Pancreas (tissue), 10 donors: ENCODE measurements at places on chromosomes 7 and 10. TPM values are rescaled to one million over a fixed set of nuclear protein-coding genes. Genes with fewer than 3 reads are reported as not detected.
A peak's percentile ranks its signal among the peaks of the same experiment; 100 is the strongest.

DNA sequence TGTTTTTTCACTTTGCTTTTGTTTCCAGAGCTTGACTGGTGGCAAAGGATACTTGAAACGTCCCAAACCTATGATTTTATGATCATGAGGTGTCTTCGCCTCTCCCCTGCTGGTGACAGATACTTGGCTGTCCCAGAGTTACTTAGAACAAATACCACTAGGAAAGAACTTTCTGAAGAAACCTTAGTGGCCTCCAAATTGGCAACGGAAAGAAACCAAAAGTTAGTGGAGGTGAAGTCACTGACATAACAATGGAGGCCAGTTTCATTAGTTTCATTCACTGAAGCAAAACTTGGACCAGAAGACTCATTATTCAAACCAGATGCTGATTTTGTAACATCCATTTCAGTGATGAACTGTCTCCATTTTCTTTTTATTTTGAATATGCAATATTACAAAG lies 68.6 kb downstream of the JAZF1 start:
- no peak overlapping the region for H3K4me3 ChIP-seq
- no peak for DNase-seq
- H3K36me3 ChIP-seq, result no peaks in the 10 kb centered on the region
- H3K4me1 ChIP-seq, result no peaks in the 10 kb centered on the region
- no peaks in the 10 kb centered on the region for H3K27me3 ChIP-seq

- no peaks in the 10 kb centered on the region for H3K27me3 ChIP-seq
- H3K36me3 ChIP-seq, result no peaks in the 10 kb centered on the region
- no peak overlapping the region for H3K27ac ChIP-seq
Observed at GRCh38 chr10:101453318-101453717, 99.4 kb downstream of the BTRC start.

- no peak for DNase-seq
- no peak overlapping the region for H3K27ac ChIP-seq
- no peaks in the 10 kb centered on the region for H3K36me3 ChIP-seq
- no peaks in the 10 kb centered on the region for H3K4me1 ChIP-seq
- H3K4me3 ChIP-seq, result no peak overlapping the region
Observed at GRCh38 chr10:98039690-98040381, 9.4 kb upstream of the CRTAC1 start.

The URGCP gene
- 17.3 TPM for total RNA-seq

- H3K4me1 ChIP-seq, result no peaks in the 10 kb centered on the region
- no peak for DNase-seq
- no peaks in the 10 kb centered on the region for H3K36me3 ChIP-seq
- H3K4me3 ChIP-seq, result no peak overlapping the region
Observed at GRCh38 chr7:83936056-83936708, 258.4 kb downstream of the SEMA3A start.

The CYP26A1 gene
- not detected for total RNA-seq

The CPN1 gene
- not detected for total RNA-seq

The WNT8B gene
- 0.46 TPM for total RNA-seq

DNA sequence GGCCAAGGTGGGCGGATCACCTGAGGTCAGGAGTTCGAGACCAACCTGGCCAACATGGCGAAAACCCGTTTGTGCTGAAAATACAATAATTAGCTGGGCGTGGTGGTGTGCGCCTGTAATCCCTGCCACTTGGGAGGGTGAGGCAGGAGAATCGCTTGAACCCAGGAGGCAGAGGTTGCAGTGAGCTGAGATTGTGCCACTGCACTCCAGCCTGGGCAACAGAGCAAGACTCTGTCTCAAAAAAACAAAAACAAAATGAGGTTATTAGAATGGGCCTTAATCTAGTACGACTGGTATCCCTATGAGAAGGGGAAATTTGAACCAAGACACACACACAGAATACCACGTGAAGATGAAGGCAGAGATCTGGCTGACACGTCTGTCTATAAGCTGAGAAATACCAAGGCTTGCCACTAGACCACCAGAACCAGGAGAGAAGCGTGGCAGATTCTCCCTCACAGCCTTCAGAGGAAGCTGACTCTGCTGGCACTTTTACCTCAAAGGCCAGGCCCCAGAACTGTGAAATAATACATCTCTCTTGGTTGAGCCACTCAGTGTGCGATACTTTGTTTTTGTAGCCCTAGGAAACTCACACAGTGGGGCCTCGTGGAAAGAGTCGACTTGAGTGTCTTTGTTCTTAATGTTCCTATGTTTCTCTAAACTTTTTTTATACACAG lies 59.6 kb downstream of the TMEM209 start:
- no peaks in the 10 kb centered on the region for H3K36me3 ChIP-seq
- H3K27me3 ChIP-seq, result no peaks in the 10 kb centered on the region
- DNase-seq, result no peak
- H3K4me3 ChIP-seq, result no peak overlapping the region
- H3K4me1 ChIP-seq, result peaks cover 7% of the 10 kb centered on the region

DNA sequence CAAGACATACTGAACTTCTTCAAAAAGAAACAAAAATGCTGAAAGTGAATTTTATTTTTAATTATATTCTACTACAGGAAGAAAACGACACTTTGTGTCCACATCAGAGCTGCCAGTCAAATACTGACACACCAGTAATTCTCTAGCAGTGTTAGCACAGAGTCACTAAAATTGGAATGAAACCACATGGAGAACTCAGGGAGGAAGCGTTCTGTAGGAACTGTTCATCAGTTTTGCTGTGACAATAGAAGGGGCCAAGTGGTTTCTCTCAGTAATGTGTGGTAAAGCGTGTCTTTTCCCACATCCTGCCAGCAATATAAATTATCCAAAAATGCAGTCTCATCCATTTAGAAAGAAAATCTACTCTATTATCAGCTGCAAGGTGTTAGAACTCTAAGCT lies 683.3 kb downstream of the GRM8 start:
- no peaks in the 10 kb centered on the region for H3K27me3 ChIP-seq
- no peaks in the 10 kb centered on the region for H3K4me1 ChIP-seq
- H3K36me3 ChIP-seq, result no peaks in the 10 kb centered on the region
- no peak for DNase-seq

GRCh38 chr7:26460351-26461085 lies 168.9 kb downstream of the SNX10 start:
- DNase-seq, result peak; percentile 24
- H3K4me1 ChIP-seq, result peaks cover 21% of the 10 kb centered on the region
- peak overlapping the region; percentile 45 for H3K27ac ChIP-seq

- peaks cover 4% of the 10 kb centered on the region for H3K27me3 ChIP-seq
- H3K4me3 ChIP-seq, result no peak overlapping the region
- DNase-seq, result no peak
- H3K36me3 ChIP-seq, result no peaks in the 10 kb centered on the region
Observed at GRCh38 chr7:25206765-25207164, 21.5 kb downstream of the NPVF start.

The MOGAT3 gene
- not detected for total RNA-seq

The EPDR1 gene
- 7.6 TPM for total RNA-seq

DNA sequence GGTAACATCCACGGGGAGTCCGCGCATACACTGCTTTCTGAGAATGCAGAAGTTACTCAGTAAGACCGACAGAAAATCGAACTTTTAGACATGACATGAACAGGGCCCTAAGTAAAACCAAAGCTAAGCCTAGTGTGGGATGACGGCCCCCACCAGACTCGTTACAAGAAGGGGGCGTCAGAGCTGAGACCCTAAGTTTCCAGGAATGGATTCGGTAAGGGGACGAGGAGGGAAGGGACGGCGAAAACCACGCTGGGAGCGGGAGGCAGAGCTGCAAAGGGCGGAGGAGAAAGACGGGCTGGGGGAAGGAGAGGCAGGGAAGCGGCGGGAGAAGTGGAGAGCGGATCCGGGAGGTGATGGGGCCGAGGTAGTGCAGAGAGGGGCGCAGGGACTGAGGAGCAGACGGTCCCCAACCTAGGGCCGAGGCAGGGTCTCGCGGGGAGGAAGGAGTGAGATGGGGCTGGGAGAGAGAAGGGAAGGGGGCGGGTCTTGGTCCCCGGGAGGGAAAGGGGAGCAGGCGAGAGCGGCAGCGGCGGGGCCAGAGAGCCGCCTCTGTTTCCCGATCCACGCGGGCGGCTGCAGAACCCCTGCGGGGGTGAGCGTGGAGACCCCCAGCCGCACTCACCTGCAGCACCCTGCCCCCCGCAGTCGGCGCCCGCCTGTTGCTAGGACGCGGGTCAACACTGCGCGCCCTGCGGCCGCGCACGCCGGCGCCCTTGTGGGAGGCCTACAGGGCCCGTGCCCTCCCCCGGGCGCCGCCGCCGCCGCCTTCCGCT lies 513 bp downstream of the ODAD2 start:
- H3K4me1 ChIP-seq, result no peaks in the 10 kb centered on the region
- DNase-seq, result peak; percentile 74
- H3K4me3 ChIP-seq, result peak overlapping the region; percentile 60

- no peaks in the 10 kb centered on the region for H3K27me3 ChIP-seq
- no peak overlapping the region for H3K27ac ChIP-seq
- no peaks in the 10 kb centered on the region for H3K36me3 ChIP-seq
- H3K4me3 ChIP-seq, result no peak overlapping the region
Observed at GRCh38 chr7:93913197-93913596, 6.8 kb downstream of the GNGT1 start.

The RBM20 gene
- 4.7 TPM for total RNA-seq

GRCh38 chr10:111100198-111100597 lies 23.4 kb downstream of the ADRA2A start:
- H3K4me1 ChIP-seq, result no peaks in the 10 kb centered on the region
- no peaks in the 10 kb centered on the region for H3K27me3 ChIP-seq

DNA sequence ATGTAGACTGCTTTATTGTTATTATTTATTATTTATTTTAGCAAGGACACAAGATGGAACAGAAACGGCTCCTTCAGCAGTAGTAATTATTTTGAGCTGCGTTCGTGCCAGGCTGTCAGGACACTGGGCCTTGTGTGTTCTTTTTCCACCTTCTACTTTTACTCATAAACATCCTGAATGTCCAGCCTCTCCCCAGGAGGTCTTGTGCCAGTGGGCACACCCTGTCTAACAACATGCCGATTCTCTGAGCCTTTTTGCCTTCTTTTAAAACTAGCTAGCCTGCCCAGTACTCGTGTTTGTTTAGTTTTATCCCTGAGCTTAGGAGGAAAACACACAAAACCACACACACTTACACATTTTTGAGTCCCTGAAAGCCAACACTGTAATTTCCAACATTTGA lies 1.2 kb downstream of the SCIN start:
- H3K27me3 ChIP-seq, result no peaks in the 10 kb centered on the region
- H3K4me3 ChIP-seq, result no peak overlapping the region
- no peaks in the 10 kb centered on the region for H3K36me3 ChIP-seq
- no peaks in the 10 kb centered on the region for H3K4me1 ChIP-seq

DNA sequence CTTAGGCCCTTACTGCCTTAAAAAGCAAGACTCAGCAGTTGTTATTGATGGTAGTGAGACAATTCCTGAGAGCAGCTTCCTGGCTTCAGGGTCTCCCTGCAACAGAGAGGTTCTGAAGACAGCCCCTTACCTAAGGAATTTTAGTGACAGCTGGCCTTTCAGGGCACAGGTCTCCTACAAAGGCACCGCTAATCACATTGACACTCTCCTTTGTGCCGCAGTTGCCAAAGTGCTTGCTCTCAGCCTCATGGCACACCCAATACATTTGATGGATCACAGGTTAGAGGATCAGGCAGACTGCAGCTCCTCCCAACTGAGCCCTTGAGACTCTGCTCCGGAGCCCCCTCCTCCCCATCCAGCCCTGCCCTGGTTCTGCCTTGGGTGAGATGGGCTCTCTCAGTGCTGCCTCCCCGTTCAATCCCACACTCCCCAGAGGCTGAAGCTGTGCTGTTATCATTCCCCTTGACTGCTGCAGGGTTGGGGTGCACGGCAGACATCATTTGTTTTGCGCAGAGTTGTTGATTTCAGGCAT lies 198.2 kb downstream of the EMX2 start:
- DNase-seq, result no peak
- no peaks in the 10 kb centered on the region for H3K36me3 ChIP-seq
- no peaks in the 10 kb centered on the region for H3K4me1 ChIP-seq
- no peak overlapping the region for H3K27ac ChIP-seq

The SP8 gene
- not detected for total RNA-seq

GRCh38 chr10:80699602-80700039 lies 161.9 kb downstream of the SH2D4B start:
- H3K36me3 ChIP-seq, result no peaks in the 10 kb centered on the region
- no peak overlapping the region for H3K27ac ChIP-seq
- no peaks in the 10 kb centered on the region for H3K4me1 ChIP-seq
- H3K27me3 ChIP-seq, result no peaks in the 10 kb centered on the region
- H3K4me3 ChIP-seq, result no peak overlapping the region
- DNase-seq, result peak; percentile 48

GRCh38 chr7:89966067-89966664 lies 188.1 kb upstream of the STEAP1 start:
- no peak overlapping the region for H3K4me3 ChIP-seq
- no peaks in the 10 kb centered on the region for H3K27me3 ChIP-seq
- DNase-seq, result no peak

DNA sequence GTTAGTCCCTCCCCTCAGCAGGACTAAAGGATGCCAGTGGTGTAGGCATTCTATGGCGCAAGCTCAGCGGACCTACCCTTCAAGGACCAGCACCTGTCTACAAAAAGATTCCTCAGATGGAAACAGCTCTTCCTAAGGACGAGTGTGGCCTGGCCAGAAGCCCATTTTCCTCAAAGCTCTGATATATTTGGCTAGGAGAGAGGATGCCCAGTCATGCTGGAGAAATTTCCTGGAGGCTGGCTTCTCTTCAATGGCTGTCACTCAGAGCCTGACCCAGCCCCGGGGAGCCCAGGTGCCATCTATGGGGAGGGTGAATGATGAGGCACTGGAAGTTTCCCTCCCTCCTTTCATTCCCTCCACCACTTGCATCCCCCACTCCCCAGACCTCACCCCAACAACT lies 111.5 kb downstream of the PLXNA4 start:
- H3K36me3 ChIP-seq, result no peaks in the 10 kb centered on the region
- H3K27me3 ChIP-seq, result no peaks in the 10 kb centered on the region
- no peaks in the 10 kb centered on the region for H3K4me1 ChIP-seq
- no peak for DNase-seq
- no peak overlapping the region for H3K27ac ChIP-seq
- H3K4me3 ChIP-seq, result no peak overlapping the region

- DNase-seq, result peak; percentile 40
- no peaks in the 10 kb centered on the region for H3K4me1 ChIP-seq
- no peak overlapping the region for H3K27ac ChIP-seq
Observed at GRCh38 chr7:4715410-4715776, 33.3 kb downstream of the FOXK1 start.

The CLDN4 gene
- 59.6 TPM for total RNA-seq

The LBX1 gene
- not detected for total RNA-seq

- no peaks in the 10 kb centered on the region for H3K36me3 ChIP-seq
- H3K27me3 ChIP-seq, result no peaks in the 10 kb centered on the region
- no peak for DNase-seq
- H3K4me3 ChIP-seq, result no peak overlapping the region
- no peak overlapping the region for H3K27ac ChIP-seq
Observed at GRCh38 chr10:104527013-104527412, 114.1 kb upstream of the SORCS3 start.

DNA sequence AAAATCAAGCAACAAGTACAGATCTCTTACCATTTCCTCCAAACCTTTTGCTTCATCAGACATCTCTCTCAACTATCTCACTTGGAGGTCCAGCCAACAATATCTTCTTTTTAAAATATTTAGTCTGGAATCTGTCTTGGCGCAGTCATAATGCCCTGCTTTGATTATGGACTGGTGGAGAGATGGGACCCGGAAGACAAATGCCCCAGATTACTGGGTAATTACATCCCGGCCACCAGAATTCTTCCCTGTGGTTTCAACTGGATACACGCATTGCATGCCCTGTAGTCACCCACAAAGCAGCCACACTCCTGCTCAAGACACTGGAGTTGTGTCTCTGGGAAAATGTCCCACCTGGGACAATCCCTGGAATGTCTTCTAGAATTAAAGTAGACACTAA lies 65.5 kb downstream of the BPGM start:
- H3K4me1 ChIP-seq, result no peaks in the 10 kb centered on the region
- no peak for DNase-seq
- H3K4me3 ChIP-seq, result no peak overlapping the region
- no peaks in the 10 kb centered on the region for H3K36me3 ChIP-seq

The C7orf57 gene
- not detected for total RNA-seq

The IPMK gene
- 2.5 TPM for total RNA-seq
